CD4-positive, alpha-beta T cell (primary cell): ENCODE measurements at places on chromosomes 2 and 18.

DNA sequence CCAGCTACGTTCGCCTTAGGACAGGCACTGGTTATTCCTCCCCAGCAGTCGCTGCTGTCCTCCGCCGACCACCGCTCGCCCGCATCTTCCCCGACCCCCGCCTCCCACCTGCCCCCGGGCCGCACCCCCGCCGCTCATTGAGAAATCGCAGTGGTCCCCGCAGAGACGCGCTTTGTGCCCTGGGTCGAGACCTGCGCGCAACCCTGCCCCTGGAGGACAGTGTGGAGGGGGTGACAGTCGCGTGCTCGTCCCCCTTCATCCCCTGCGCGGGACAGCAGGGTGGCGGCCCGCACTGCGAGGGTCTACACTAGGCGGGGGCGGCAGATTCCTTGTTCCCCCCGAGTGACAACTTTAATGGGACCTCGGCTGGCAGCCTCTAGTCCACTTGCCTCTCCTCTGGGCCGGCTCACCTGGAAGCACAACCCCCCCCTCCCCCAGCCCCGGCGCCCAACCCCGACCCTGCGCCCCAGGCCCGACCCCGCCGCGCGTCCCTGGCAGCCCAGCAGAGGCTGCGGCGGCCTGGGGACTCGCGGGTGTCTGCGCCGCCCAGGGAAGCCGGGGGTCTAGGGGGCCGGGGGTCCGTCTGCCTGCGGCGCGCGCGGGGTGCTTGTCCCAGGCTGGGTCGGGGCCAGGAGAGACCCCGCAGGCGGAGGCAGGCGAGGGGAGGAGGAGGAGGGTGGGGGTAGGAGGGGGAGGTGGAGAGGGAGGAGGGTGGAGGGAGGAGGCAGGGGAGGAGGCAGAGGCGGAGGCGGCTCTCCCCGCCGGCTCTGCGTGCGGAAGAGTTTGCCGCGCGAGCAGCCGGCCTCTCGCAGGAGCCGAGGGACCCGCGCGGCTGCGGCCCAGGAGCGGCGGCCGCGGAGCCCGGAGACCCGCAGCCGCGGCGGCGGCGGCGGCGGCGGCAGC, at the start of gene NPAS2:
NPAS2 (plus strand) TSS at position 770 of the 903 bp plus-strand sequence. CDS start 84,616 bp downstream, outside the sequence.
- H3K4me3 ChIP-seq, result peak within 1 kb of the TSS; percentile 55
- no peak within 1 kb of the TSS for H3K27ac ChIP-seq
- peaks cover 20% of the 10 kb centered on the region for H3K4me1 ChIP-seq

DNA sequence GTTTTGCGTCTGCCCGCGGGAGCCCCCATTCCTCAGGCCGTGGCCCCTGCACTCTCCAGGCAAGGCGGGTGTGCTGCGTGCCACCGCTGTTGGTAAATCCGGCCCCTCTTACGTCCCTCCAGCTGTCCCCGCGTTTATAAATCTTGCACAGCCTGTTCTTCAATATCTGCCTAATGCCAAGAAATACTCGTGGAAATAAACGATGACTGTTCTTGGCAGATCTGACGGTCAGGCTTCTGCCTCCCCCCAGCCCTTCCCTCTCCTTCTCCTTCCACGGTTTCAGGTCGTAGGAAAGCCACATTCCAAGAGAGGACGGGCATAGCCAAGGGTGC, 20.5 kb downstream of the ODC1 start:
- no peak overlapping the region for H3K27ac ChIP-seq
- H3K27me3 ChIP-seq, result peaks cover 6% of the 10 kb centered on the region
- H3K36me3 ChIP-seq, result peaks cover 47% of the 10 kb centered on the region
- H3K4me3 ChIP-seq, result no peak overlapping the region
- DNase-seq, result no peak

GRCh38 chr2:100929147-100929546, 72.9 kb upstream of the RPL31 start:
- no peaks in the 10 kb centered on the region for H3K36me3 ChIP-seq
- H3K27ac ChIP-seq, result no peak overlapping the region
- H3K27me3 ChIP-seq, result no peaks in the 10 kb centered on the region
- no peak for DNase-seq

GRCh38 chr2:96604104-96604503, 34.0 kb downstream of the KANSL3 start:
- no peaks in the 10 kb centered on the region for H3K4me1 ChIP-seq
- peaks cover 85% of the 10 kb centered on the region for H3K36me3 ChIP-seq
- H3K27ac ChIP-seq, result no peak overlapping the region
- no peak overlapping the region for H3K4me3 ChIP-seq
- no peaks in the 10 kb centered on the region for H3K27me3 ChIP-seq

DNA sequence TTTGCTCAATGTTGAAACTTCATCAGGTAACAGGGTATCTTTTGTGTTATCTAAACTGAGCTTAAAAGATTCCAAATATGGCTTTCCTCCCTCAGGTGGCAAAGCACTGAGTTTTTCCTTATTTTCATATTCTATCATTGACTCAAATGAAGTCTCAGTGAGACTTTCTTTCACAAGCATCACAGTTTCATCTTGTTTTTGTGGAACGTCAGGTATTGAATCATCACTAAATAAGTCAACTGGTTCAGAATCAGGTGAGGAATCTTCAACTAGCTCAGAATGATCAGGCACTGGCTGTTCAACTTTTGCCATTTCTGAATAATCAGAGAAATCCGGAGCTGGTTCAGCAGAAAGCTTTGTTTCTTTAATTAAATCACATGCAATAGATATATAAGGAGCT, 24.6 kb downstream of the RTN4 start:
- peaks cover 25% of the 10 kb centered on the region for H3K4me1 ChIP-seq
- H3K36me3 ChIP-seq, result no peaks in the 10 kb centered on the region
- H3K27me3 ChIP-seq, result no peaks in the 10 kb centered on the region
- no peak overlapping the region for H3K4me3 ChIP-seq
- DNase-seq, result no peak
- no peak overlapping the region for H3K27ac ChIP-seq

- no peak overlapping the region for H3K27ac ChIP-seq
- DNase-seq, result no peak
- no peak overlapping the region for H3K4me3 ChIP-seq
- no peaks in the 10 kb centered on the region for H3K4me1 ChIP-seq
- H3K36me3 ChIP-seq, result no peaks in the 10 kb centered on the region
Observed at GRCh38 chr18:14947482-14948162, 199.7 kb downstream of the ANKRD30B start.
